ENCODE measurements at places on chromosomes 3 and 15.
A peak's percentile ranks its signal among the peaks of the same experiment; 100 is the strongest.

- DNase-seq, result no peak
These were observed 478.2 kb downstream of the NTRK3 start for GRCh38 chr15:87778358-87778757.

DNA sequence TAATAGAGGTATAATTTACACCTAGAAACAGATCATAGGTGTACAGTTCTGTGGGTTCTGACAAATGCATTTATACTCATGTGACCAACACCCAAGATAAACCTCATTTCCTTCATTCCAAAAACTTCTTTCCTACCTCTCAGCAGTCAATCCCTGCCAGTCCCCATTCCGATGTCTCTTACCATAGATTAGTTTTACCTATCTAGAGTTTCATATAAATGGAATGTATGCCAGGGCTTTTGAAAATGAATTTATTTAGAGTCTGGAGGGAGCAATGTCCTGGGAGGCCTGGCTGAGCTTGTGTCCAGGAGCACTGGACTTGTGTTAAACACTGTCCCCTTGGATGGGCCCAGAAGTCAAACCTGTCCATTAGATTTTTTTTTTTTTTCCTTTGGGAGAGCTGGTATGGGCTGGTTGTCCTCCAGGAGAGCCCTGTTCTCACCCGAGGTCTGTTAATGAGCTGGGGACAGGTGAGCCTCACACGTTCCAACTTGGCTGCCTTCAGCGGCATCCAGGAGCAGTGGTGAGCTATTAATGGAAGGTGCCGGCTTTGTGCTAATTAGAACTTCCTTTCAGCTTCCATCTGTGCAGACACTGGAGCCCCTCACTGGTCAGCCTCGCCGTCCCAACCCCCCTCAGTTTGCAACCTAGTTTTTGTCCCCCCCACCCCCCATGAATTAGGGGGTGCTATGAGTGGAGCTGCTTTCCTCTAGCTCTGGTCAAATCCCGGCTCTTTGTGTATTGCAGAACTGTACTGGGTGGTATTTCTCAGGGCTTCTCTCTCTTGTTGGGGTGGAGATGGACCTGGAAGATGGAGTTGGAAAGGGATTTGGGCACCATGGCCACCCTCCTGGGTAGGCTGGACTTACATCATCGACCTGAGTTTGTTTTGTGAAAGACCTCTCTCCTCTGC is 40.7 kb upstream of the POLG start:
- no peak for DNase-seq

GRCh38 chr15:40346579-40347558 is 4.0 kb upstream of the PHGR1 start:
- DNase-seq, result no peak

GRCh38 chr3:57152151-57153143 is 12.7 kb downstream of the IL17RD start:
- DNase-seq, result no peak

- no peak for DNase-seq
These were observed 32.7 kb downstream of the MME start for GRCh38 chr3:155112661-155113389.

GRCh38 chr15:75031848-75032247 is 8.5 kb downstream of the PPCDC start:
- DNase-seq, result no peak

DNA sequence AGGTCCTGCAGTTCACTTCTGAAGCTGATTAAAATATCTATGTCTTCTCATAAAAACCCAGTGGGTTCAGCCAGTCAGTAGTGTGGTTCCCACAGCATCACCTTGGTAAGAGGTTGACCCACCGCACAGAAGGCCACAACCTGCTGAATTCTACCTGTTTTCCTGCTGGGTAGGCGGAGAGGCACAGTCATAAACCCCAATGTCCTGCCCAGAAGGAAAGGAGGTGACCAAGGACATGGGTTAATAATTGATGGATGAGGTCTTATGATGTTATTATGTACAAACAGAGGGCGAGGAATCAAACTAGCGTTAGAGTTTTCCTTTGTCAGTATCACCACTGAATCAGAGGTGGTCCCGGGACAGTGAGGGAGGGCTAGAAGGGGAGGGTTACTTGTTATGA is 27.8 kb downstream of the CA12 start:
- DNase-seq, result no peak

- no peak for DNase-seq
These were observed 693.0 kb downstream of the NR2F2 start for GRCh38 chr15:97023488-97023844.

DNA sequence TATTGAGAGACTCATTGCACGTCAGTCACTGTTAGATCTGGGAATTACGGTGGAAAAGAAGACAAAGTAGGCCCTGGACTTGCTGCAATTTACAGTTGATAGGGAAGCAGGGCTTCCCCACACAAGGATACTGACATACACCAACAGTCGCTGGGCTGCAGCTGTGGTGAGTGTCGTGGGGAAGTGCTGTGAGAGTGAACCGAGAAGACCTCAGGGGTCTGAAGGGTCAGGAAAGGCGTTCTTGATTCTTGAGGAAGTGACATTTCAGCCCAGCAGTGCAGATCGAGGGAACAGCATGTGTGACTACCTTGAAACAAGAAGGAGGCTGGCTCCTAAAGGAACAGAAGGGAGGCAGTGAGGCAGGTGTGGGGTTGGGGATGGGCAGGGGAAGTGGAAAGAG is 22.5 kb downstream of the MYZAP start:
- no peak for DNase-seq

DNA sequence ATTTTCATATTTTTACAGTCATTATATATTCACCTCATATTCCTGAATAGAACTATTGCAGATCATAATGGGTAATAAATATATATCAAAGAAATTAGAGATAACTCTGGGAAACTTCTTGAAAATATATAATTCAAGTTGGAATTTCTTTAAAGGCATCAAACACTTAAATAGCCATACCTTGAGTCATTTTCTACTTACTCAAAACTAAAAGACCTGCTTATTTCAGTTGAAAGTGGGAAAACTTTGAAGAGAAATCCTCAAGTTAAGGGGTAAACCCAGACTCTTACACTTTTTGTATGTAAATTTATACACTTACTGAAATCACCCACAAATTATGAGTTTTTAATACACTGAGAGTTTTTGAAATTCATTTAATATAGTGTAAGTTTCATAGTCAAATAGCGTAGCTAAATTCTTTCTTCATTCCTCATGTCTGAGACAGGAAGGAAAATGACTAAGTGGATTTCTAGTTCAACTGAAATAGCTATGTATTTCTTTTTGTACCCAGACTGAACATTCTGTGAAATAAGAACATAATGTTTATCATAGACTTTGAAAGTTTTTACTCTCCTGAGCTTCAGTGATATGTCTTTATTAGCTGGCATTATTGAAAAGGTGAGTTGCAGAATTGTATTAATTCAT is 4.6 kb upstream of the ALCAM start:
- DNase-seq, result no peak

DNA sequence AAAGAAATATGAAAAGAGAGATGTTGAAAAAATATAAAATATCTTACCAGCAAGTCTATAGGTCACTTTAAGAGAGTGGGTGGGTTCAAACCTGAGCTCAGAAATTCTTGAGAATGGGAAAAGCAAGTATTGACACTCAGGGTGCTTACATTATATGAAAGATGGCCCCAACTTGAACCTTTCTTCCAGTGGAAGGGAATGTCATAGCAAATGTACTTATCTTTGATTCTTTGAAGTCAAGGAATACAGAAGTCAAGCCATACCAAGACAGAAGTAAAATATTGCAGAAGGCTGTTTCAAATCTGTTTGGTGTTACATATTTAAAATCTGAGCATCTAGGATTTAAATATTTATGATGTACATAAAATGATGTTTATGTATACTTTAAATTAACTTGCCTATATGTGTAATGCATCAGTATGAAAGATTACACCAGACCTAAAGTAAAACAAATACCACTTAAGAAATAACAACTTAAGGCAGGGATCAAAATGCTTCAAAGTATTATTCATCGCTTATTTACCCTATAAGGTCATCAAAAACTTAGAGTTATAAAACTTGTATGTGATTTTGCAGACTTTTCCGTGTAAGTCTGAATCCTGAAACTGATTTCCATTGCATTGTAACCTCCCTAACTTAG is 8.7 kb downstream of the MME start:
- no peak for DNase-seq

GRCh38 chr15:67004142-67004541 is 61.3 kb upstream of the SMAD3 start:
- DNase-seq, result no peak

- peak; percentile 11 for DNase-seq
These were observed 5.5 kb upstream of the CFAP100 start for GRCh38 chr3:126389112-126389793.

- DNase-seq, result no peak
These were observed 51.7 kb downstream of the FAM174B start for GRCh38 chr15:92603743-92604470.

GRCh38 chr3:4823986-4824925 is 155.0 kb upstream of the BHLHE40 start:
- DNase-seq, result no peak

- DNase-seq, result no peak
These were observed 44.6 kb upstream of the CCNB2 start for GRCh38 chr15:59060348-59060747.

DNA sequence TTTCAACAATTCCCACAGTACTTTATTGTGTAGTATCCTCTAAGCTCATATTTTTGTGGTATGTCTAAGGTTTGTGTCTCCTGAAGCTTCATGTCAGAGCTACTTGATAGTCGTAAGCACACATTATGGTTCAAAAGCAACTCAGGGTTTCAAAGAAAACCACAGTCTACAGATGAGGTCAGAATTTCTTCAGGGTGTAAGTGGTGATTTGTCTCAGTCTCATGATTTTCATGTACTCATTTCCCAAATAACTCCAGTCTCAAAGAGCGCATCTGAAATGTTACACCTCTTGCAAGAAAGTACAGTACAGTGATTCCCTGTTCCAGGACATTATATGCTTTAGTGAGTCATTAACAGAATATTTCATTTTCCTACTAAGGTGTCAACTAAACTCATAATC is 47.5 kb upstream of the SSR3 start:
- no peak for DNase-seq

GRCh38 chr3:116821371-116821770 is 111.8 kb downstream of the TUSC7 start:
- DNase-seq, result no peak

DNA sequence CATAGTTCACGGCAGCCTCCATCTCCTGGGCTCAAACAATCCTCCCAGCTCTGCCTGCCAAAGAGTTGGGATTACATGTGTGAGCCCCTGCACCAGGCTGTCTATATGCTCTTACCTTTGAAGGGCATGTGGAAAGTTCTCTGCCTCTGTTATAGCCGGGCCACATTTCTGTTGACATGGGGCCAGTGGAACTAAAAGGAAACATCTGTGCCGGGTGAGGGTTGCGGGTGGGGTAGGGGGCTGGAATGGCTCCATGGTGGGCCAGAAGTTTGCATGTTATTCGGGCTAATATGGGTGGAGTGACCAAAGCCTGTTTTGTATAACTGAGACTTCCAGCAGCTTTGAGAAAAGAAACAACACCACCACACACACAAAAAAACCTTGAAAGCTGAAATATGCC is 8.3 kb upstream of the CLEC3B start:
- no peak for DNase-seq

GRCh38 chr15:61759639-61760038 is 300.6 kb downstream of the VPS13C start:
- no peak for DNase-seq

DNA sequence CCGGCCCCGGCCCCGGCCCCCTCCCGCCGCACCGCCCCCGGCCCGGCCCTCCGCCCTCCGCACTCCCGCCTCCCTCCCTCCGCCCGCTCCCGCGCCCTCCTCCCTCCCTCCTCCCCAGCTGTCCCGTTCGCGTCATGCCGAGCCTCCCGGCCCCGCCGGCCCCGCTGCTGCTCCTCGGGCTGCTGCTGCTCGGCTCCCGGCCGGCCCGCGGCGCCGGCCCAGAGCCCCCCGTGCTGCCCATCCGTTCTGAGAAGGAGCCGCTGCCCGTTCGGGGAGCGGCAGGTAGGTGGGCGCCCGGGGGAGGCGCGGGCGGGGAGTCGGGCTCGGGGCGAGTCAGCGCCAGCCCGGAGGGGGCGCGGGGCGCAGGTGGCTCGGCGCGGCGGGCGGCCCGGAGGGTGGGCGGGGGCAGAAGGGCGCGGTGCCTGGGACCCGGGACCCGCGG is 352 bp downstream of the CHRD start:
- DNase-seq, result no peak

DNA sequence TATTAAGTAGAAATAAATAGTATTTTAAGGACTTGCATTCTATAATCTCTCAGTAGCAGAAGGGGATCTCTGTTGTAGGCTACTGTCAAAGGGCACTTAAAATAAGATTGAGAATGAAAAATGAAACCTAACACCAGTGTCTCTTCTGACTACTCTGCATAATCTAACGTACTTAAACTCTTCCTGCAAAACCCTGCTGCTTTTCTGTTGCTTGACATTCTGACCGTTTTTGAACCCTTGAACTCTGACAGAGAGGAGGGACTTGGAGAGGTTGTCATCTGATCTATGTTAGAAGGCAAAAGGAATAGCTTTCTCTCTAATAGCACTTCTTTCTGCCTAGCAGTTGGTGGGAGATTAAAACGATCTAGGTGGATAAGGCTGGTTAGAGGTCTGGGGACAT is 204.6 kb downstream of the ZIC1 start:
- DNase-seq, result no peak

DNA sequence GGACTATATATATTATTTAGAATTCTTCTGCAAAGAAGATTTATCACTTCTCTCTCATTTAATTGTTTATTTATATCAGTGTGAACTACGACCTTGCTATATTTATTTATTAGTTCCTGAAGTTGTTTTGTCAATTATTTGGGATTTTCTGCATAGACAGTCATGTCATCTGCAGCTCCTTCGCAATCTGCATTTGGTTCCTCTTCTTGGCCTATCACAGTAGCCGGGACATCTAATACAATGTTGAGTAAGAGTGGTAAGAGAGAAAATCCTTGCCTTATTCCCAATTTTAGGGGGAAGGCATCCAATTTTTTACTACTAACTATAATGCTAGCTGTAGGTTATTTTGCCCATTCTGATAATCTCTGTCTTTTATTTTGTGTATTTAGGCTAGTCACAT is 39.4 kb downstream of the FOXL2 start:
- no peak for DNase-seq

DNA sequence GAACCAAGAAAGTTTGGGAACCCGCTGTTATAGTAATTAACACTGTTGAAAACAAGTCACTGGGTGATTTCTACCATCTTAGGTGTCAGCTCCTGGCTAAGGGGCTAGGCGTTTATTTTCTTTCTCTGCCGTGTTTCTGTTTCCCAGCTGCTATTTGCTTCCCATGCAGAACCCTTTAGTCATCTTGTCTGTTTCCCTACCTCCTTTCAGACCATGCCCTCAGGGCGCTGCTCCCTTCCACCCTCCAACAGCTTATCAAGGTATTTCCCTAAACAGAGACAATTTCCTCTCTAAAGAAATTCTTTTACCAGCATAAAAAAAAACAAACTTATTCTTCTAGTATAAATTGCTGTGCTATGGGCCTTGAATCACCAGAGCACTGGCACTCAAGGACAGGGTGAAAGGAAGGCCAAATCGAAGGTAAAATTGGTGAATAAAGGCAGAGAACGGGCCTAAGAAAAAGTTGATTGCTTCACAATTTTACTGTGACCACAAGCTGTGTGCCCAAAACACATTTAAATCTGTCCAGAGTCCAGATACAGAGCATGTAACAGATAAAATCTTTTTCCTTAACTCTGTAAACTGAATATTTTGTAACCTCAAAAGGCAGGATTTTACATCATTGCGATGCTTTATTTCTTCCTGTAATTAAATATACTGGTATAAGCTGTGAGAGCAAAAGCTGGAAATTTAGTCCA is 319.2 kb downstream of the ZNF621 start:
- no peak for DNase-seq

GRCh38 chr3:9500108-9501050 is 53.2 kb downstream of the LHFPL4 start:
- peak; percentile 52 for DNase-seq

Measured in stimulated activated CD8-positive, alpha-beta memory T cell treated with anti-CD3 and anti-CD28 coated beads, Interleukin-4, amount 100 ng/mL, for 24 hours (primary cell).